NCI-H748 treated with DMSO at 0.1 percent for 48 hours (cell line): ENCODE measurements at places on chromosomes 2 and 18.

DNA sequence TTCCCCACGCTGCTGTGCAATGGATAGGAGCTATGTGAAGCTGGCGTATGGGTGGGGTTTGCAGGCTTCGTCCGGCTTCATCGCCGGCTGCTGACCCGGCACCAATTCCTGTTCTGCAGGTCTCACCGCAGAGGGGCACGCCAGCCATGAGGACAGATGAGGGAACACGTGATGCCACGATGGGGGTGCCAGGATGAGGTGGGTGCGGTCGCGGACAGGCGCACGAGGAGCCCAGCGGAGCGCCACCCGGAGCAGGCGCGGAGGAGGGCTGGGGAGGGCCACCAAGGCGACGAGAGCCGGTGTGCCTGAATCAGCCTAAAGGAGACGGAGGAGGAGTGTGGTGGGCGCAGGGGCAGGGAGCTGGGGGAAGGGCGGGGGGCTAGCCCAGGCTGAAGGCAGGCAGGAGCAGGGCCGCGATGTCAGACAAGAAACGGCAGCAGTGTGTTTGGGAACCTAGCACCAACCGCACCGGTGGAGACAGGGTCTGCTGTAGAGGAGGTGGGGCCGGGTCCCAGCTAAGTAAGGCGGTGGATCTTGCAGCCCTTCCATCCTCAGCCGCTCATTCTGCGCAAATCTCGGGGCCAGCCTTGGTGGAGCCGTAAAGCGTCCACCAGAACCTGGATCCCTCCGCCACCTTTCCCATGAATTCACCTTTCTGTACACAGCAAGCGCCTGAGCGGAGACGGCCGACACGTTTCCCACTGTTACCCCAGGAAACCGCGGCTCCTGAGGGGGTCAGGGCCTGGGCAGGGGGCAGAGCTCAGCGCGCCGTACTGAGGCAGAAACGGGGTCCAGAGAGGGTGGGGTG, 17.0 kb upstream of the CD8A start:
- peak; percentile 66 for DNase-seq

DNA sequence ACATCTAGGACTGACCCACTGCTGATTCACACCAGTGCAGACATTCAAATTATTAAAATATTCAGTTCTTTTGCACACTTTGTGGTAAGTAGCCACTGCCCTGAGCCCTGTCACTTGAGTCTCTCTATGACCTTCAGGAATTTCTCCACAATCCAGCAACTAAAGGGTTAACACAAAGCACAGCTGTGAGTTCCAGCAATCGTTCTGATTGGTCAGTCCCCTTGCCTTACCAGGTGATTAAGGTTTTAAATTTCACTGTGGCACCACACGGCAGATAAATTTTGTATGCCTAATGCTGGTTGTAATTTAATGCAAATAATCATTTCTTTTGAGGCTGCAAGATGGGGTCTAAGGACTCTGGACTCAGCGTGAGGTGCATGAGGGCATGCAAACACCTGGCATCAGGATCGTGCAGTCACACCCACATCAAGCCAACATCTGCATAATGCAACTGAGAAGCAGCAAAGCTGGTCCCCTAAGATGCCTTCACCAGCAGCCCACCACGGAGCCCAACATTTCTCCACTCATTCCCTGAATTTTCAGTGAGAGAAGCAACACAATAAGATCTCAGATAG, 36.6 kb downstream of the SLC14A1 start:
- peak; percentile 37 for DNase-seq

DNA sequence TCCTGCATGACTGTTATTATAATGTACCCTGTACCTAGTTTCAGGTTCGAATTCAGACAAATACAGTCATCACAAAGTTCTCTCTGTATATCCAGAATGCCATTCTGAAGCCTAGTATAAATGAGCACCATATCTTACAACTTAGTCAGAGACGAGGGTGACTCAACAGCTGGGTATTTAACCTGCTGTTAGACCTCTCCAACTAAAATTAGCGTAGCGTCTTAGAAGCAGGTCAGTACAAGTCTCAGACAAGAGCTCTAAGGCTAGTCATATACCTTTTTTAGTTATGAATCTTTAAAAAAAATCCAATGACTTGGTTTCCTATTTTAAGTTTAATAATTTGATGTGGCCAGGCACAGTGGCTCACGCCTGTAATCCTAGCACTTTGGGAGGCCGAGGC, 74.1 kb downstream of the CABYR start:
- DNase-seq: no peak

GRCh38 chr2:232341061-232341738, 37.4 kb upstream of the ALPP start:
- no peak for DNase-seq

- DNase-seq: peak; percentile 93
These were observed 18.6 kb downstream of the NRXN1 start for GRCh38 chr2:51013079-51013932.

GRCh38 chr2:156319811-156320485, 12.6 kb downstream of the NR4A2 start:
- no peak for DNase-seq

GRCh38 chr2:104430359-104430740, 423.6 kb upstream of the POU3F3 start:
- DNase-seq: peak; percentile 60

GRCh38 chr2:156653675-156654074, 217.5 kb downstream of the GPD2 start:
- no peak for DNase-seq

GRCh38 chr2:213500881-213501280, 216.6 kb downstream of the SPAG16 start:
- no peak for DNase-seq

DNA sequence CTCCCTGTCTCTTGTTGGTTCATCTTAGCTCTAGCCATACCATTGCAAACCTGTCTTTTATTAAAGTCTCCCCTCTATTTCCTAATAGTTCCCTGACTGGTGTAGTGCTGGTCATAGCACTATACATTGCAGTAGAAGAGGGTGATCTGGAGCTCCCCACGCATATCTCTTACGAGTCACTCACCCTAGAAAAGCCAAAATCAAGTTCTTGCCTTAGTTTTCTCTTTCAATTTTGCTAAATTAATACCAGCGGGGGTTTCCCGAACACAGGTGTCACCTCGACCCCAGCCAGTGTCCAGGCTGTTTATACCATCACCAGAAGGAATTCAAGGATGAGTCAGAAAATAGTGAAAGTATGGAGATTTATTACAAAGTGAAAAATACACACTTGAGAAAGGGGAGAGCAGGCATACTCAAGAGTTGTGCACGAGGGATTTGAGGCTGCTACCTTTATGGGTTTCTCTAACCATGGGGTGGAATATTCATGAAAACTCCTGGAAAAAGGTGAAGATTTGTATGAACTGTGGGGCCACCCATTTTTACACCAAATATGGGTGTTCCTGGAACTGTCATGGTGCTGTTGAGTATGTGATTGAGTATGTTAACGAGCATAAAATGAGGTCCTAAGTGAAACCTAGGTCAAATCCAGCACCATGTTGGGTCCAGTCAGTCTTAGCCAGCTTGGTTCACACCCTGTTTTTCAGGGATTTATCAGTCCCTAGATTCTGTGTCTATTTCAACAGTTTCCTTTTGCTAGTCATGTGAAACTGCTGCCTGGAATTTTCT, 20.2 kb downstream of the PROKR1 start:
- DNase-seq: no peak

GRCh38 chr2:227238238-227239237, 74.1 kb downstream of the COL4A3 start:
- DNase-seq: peak; percentile 38

GRCh38 chr2:110883406-110883805, 151.0 kb downstream of the ACOXL start:
- no peak for DNase-seq

DNA sequence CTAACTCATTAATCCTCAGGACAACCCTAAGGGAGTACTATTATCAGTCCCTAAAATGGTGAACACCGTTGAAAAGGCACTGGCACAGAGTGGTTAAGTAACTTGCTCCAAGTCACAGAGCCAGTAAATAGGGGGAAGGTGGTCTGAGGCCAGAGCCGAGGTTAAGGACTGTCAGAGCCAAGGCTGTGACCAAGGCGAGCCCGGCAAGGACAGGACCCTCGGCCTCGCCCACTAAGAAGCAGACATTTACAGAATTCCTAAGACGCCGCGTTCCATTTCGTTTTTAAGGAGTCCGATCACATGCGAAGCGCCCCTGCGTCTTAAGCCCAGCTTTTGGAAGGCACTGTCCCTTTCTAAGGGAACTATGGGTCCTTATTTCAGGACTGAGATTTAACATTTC, 1.1 kb downstream of the PDIA6 start:
- no peak for DNase-seq

- DNase-seq: no peak
These were observed 191.7 kb downstream of the ANAPC1 start for GRCh38 chr2:111692311-111692710.

DNA sequence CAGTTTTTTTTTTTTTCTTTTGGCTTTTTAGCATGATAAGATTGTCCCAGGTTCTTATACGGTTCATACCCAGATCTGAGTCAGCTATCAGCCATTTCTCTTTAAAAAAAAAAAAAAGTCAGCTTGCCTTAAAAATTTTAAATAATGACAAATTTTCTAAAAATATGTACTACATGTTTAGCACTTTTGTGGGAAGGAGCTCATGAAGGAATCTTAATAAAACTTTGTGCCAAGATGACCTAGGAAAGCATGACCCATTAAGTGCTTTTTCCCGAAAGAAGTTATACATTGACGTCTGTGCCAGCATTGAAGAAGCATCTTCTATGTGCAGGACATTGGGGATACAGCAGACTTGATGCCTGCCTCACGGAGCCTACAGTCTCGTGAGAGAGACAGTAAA, 4.5 kb upstream of the RBMS1 start:
- DNase-seq: no peak

GRCh38 chr2:173230181-173230580, 124.5 kb upstream of the CDCA7 start:
- DNase-seq: no peak

DNA sequence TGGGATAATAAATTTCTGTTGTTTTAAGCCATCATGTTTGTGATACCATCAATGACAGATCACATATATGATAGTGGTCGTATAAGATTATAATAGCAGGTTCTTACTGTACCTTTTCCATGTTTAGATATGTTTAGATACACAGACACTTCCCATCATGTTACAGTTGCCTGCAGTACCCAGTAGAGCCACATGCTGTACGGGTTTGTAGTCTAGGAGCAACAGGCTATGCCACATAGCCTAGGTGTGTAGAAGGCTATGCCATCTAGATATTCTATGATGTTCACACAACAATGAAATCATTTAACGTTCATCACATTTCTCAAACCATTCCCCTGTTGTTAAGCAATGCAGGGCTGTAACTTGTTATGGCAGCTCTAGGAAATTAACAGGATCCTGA, 132.9 kb upstream of the SH3BP4 start:
- no peak for DNase-seq

DNA sequence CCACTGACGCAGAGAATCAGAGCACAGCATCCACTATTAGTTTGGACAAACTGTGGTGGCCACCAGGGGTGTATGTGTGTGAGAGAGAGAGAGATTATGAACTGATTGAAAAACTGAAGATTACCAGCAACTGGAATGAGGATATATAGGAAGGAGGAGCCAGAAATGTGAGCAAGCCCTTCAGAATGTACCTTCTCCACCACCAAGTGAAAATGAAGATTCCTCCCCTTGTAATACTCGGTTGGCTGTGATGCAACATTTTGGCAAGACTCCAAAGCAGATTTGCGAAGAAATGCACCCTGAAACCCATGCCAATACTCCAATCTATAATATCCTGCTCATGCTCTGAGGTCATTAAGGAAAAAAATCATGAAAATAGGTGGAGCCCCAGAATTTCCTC, 121.2 kb upstream of the SLC35G4 start:
- DNase-seq: no peak

DNA sequence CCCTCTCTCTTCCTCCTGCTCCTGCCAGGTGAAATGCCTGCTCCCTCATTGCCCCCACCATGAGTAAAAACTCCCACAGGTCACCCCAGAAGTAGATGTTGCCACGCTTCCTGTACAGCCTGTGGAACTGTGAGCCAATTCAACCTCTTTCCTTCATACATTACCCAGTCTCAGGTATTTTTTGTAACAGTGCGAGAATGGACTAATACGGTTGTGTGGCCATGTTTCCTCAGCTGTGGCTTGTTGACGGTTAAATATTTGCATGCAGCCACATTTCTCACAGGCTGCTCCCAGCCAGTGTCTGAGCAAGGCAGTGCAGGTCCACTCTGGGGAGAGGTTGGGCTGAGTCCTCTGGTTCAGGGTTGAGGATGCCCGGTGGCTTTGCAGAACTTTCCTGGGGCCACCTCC, 27.8 kb upstream of the COPS8 start:
- DNase-seq: no peak

GRCh38 chr2:3864943-3865865, 161.8 kb downstream of the DCDC2C start:
- peak; percentile 53 for DNase-seq

DNA sequence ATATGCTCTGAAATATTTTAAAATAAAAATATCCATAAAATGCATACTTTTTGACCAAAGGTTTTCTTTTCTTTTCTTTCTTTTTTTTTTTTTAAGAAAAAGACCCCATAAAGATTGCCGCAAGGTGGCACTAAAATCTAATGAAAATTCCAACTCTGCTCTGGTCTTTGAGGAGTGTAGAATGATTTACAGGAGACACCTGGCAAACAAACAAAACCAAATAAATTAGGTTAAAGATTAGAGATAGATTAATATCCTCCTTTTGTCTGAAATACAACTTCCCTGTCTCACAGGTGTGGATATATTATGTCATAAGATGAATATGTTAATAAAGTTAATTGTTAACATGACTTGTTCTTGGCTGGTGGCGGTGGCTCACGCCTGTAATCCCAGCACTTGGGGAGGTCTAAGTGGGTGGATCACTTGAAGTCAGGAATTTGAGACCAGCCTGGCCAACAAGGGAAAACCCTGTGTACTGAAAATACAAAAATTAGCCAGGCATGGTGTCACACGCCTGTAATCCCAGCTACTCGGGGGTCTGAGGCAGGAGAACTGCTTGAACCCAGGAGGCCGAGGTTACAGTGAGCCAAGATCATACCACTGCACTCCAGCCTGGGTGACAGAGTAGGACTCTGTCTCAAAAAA, 3.5 kb upstream of the RHOB start:
- no peak for DNase-seq

GRCh38 chr2:66689456-66690051, 254.6 kb downstream of the MEIS1 start:
- DNase-seq: no peak

DNA sequence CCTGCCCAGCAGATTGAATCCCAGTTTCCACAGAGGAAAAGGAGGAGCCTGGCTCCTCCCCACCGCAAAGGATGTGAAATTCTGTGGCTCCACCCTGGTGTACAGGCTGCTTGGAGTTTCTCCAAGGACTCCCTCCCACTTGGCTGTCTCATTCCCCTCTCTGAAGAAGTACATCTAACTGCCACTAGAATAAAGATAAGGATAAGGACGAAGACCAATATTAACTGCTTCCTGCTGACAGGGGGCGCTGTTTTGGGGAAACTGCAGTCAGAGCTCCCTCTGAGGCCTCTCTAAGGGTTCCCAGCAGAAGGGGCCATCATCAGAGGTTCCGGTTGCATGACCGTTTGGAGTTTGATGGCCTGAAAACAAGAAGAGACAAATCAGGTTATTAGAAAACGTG, 790.9 kb downstream of the CPS1 start:
- DNase-seq: no peak
